Testis (tissue), 5 donors: ENCODE measurements at places on chromosomes 6 and 20. TPM values are rescaled to one million over a fixed set of nuclear protein-coding genes. Genes with fewer than 3 reads are reported as not detected.
A peak's percentile ranks its signal among the peaks of the same experiment; 100 is the strongest.

IL17A gene
- not detected for total RNA-seq

SLC2A10 gene
- 12.2 TPM for total RNA-seq

POPDC3 gene
- 7.8 TPM for total RNA-seq

DNA sequence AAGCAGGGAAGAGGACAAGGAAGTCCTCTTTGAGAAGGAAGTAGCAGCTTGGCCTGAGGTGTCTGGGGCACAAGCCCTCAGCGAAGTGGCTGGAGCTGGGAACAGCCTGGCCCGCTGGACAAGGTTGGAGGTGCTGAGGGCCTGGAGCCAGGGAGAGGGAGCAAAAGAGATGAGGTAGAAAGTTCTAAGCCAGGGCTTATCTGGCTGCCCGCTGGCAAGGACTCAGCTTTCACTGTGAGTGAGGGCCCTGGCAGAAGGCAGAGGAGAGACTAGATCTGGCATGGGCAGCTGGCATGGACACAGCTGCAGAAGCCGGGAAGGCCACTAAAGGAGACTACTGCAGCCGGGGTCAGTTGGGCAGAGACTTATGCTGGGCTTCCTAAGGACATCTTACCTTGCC is 21.8 kb upstream of the PCMTD2 start:
- peaks cover 9% of the 10 kb centered on the region for H3K4me1 ChIP-seq
- H3K27ac ChIP-seq, result no peak overlapping the region
- H3K27me3 ChIP-seq, result no peaks in the 10 kb centered on the region
- H3K36me3 ChIP-seq, result no peaks in the 10 kb centered on the region
- DNase-seq, result peak; percentile 81
- no peak overlapping the region for H3K4me3 ChIP-seq

DNA sequence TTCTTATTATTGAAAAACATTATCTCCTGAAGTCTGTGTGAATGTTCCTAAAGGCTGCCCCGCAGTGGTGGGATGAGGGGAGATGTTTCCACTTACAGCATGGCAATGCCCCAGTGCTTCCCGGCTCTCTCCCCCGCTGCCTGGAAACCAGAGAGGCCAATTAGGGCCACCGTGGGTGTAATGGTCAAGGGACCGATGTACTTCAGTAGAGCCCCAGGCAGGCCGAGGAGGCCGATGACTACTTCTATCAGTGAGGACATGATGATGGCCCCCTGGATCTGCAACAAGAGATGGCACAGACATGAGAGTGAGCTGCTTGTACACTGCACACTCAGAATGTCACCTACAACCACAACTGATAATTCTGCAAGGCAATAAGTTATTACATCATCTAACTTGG is 117.8 kb downstream of the SLC23A2 start:
- H3K4me1 ChIP-seq, result no peaks in the 10 kb centered on the region
- no peaks in the 10 kb centered on the region for H3K36me3 ChIP-seq
- no peaks in the 10 kb centered on the region for H3K27me3 ChIP-seq
- no peak for DNase-seq

DNA sequence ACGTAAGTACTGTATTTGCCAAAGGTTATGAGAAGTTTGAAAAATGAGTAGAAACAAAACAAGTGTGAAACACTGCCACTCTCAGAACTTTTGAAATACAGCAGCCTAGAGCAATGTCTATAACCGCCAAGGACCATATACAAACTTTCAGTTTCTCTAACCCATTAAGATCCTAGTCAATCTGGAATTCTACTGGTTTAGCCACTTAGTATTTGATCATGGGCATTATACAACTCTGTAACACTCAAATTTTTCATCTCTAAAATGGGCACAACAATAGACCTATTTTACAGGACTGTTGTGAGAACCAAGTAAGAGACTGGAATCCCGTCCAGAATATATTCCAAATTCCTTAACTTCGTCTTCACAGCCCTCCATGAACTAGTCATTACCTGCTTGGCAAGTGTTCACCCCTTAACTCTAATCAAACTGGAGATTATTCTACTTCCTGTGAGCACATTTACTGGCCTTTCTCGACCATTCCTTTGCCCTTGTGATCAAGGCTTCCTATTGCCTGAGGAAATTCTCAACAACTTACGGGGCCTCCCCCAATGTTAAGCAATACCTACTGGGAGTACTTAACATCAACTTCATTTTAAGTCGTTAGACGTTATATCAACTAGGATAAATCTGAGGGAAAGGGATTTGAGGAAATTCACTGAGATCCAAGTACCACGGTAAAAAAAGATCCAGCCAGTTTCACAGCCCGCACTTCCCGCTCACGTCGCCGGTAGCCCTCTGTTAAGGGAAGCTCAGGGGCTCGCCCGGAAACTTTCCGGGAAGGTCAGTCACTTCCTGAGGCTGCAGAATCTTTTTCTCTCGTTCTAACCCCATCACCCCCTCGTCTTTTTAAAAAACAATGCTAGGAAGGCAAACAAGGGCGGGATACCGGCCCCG is 1.1 kb downstream of the EIF2S2 start:
- H3K4me1 ChIP-seq, result peaks cover 31% of the 10 kb centered on the region
- H3K27me3 ChIP-seq, result no peaks in the 10 kb centered on the region
- peak overlapping the region; percentile 93 for H3K27ac ChIP-seq
- DNase-seq, result no peak
- peak overlapping the region; percentile 94 for H3K4me3 ChIP-seq

DNA sequence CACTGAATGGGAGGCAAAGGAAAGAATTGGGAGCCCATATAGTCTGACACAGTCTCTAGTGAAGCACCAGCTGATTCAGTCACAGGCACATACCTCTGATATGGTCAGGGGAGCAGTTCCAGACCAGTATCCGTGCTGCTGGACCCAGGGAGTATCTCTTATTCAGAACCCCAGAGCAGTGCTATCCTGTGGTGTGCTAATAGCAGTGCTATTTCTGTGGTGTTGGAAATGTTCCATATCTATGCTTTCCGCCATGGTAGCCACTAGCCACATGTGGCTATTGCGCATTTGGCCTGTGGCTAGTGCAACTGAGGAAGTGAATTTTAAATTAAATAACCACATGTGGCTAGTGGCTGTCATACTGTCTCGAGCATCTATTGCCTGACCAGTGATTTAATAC is 11.0 kb downstream of the SCUBE3 start:
- no peaks in the 10 kb centered on the region for H3K4me1 ChIP-seq
- H3K36me3 ChIP-seq, result no peaks in the 10 kb centered on the region

DNA sequence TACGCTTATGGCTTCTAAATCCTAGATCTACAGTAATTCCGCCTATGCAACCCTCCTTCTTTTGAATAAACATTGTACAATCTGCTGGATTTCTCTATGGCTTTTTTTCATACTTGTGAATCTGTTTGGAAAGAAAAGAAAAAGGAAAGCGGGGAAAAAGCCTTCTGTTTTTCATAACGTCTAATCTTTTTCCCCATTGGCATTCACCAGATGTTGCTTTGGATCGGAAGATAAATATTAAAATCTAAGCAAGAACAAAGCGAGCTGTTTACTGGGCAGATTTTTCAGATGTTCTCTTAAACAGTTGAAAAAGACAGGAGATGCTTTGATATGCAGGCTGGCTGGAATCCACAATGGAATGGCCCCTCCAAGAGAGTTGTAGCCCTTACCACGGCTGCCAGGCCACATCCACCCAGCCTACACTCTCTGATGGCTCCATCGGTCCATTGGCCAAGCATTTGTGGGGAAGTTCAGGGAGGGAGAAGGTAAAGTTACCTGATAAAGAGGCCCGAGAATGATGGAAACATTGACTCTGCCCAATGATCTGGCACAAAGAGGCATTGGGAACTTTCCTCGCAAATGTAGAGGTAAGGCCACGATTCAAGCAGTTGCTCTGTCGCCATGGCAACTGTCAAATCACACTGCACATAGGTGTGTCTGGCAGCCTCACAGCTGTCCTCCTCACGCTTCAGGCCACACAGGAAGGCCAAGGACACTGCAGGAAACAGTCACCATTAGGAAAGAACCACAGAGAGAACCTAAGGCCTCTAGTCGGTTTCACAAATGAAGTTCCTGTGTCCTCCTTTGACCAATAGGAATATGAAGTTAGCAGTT is 70.3 kb downstream of the PKHD1 start:
- H3K4me3 ChIP-seq, result no peak overlapping the region
- DNase-seq, result no peak
- H3K27me3 ChIP-seq, result no peaks in the 10 kb centered on the region
- no peaks in the 10 kb centered on the region for H3K36me3 ChIP-seq
- H3K4me1 ChIP-seq, result no peaks in the 10 kb centered on the region

DNA sequence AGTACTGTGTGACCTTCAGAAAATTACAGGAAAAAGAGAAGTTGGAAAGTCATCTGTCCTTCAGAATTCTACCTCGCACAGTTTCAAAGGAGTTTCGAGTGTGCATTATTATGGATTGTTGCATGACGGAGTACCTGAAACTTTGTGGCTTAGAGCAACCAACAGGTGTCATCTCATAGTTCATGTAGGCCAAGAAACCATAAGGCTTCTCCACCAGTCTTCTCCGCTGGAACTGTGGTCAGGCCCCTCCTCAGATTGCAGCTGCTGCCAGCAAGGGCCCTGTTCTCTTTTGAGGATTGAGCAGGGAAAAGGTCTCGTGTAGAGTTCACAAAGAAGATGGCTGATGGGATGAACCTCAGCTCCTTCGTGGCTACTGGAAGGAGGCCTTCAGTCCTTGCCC is 151.2 kb upstream of the THBS2 start:
- H3K27me3 ChIP-seq, result no peaks in the 10 kb centered on the region
- no peak for DNase-seq
- H3K4me3 ChIP-seq, result no peak overlapping the region
- no peak overlapping the region for H3K27ac ChIP-seq
- no peaks in the 10 kb centered on the region for H3K4me1 ChIP-seq

- H3K27ac ChIP-seq, result no peak overlapping the region
- no peaks in the 10 kb centered on the region for H3K27me3 ChIP-seq
- no peaks in the 10 kb centered on the region for H3K36me3 ChIP-seq
- DNase-seq, result no peak
Measured at GRCh38 chr6:7769702-7770101, 43.8 kb downstream of the BMP6 start.

GRCh38 chr6:12584631-12585405 is 131.7 kb upstream of the PHACTR1 start:
- H3K27ac ChIP-seq, result no peak overlapping the region
- no peak for DNase-seq
- H3K27me3 ChIP-seq, result no peaks in the 10 kb centered on the region
- H3K4me1 ChIP-seq, result no peaks in the 10 kb centered on the region
- H3K36me3 ChIP-seq, result no peaks in the 10 kb centered on the region

GRCh38 chr6:47083586-47084047 is 41.5 kb upstream of the ADGRF1 start:
- no peaks in the 10 kb centered on the region for H3K36me3 ChIP-seq
- H3K27ac ChIP-seq, result no peak overlapping the region
- peak; percentile 78 for DNase-seq

- H3K27me3 ChIP-seq, result no peaks in the 10 kb centered on the region
- DNase-seq, result no peak
- H3K4me1 ChIP-seq, result no peaks in the 10 kb centered on the region
- H3K36me3 ChIP-seq, result no peaks in the 10 kb centered on the region
- no peak overlapping the region for H3K4me3 ChIP-seq
Measured at GRCh38 chr6:156762547-156762946, 14.6 kb upstream of the ARID1B start.

DNA sequence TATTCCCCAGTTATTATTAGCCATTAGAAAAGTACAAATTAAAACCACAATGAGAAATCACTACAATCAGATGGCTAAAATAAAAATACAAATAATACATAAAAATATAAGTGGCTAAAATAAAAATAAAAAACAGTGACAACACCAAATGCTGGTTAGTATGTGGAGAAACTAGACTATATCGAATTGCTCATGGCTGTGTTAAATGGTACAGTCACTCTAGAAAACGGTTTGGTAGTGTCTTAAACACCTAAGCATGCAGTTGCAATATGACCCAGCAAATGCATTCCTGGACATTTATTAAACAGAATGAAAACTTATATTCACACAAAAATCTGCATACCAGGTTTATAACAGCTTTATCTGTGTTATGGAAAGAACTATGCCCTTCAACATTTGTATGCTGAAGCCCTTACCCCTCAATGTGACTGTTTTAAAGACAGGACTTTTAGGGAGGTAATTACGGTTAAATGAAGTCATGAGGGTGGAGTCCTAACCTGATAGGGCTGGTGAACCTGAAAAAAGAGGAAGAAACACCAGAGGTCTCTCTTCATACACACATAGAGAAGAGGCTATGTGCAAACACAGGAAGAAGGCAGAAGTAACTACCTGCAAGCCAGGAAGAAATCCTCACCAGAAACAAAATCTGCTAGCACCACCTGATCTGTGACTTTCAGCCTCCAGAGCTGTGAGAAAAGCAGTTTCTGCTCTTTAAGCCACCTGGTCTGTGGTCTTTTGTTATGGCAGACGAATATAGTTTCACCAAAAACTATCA is 84.9 kb downstream of the ASCC3 start:
- DNase-seq, result no peak
- no peak overlapping the region for H3K27ac ChIP-seq
- no peak overlapping the region for H3K4me3 ChIP-seq
- no peaks in the 10 kb centered on the region for H3K27me3 ChIP-seq
- no peaks in the 10 kb centered on the region for H3K4me1 ChIP-seq
